ENCODE measurements at places on chromosomes 4 and X.

DNA sequence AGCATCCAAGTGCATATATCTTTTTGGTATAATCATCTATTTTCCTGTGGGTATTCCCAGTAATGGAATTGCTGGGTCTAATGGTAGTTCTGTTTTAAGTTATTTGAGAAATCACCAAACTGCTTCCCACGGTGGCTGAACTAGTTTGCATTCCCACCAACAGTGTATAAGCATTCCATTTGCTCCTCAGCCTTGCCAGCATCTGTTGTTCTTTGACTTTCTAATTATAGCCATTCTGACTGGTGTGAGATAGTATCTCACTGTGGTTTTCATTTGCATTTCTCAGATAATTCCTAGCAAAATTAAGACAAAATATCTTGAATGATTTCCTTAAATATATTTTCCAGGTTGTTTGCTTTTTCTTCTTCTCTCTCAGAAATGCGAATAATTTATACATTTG lies 341.1 kb downstream of the GBA3 start:
- no peak for DNase-seq

DNA sequence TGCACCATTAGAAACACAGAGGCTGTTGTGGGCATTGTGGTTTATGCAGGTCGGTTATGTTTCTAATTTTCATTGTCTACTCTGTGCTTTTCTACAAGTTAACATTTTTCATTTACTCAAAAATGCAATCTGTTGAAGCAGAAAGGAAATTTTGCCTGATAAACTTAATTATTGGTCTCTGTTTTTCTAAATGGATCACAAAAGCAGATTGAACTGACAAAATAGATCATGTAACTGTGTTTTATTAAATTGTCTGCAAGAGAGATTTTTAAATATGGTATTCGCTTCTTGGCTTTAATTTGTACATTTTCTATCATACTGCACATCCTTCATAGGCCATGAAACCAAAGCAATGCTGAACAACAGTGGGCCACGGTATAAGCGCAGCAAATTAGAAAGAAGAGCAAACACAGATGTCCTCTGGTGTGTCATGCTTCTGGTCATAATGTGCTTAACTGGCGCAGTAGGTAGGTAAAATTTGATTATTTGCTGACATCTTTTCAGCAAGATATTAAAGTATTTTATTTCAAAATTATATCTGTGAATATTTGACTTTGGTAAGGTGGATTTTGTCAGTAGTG lies 50.6 kb downstream of the ATP10D start:
- DNase-seq: no peak

- DNase-seq: no peak
These were observed 69.6 kb downstream of the ADRA2C start for GRCh38 chr4:3835527-3836405.

DNA sequence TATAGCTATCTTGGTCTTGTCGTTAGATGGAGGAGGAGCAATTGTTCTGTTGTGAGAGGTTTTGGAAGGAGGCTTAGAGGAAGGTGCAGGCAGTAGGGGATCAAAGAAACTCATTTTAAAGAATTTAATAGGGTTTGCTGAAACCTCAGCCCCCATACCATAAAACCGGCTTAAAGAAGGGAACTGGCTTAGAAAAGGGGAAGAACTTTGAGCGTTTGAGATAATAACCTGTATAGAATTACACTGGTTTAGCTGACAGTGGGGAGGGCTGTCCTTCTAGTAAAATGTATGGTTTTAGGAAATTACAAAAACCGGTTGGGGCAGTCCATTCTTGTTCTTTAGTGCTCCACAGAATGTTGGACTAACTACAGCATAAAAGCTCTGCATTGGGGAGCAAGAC lies 128.1 kb downstream of the KDM6A start:
- DNase-seq: no peak

- DNase-seq: no peak
These were observed 17.5 kb downstream of the CFAP99 start for GRCh38 chr4:2436301-2436700.

- DNase-seq: no peak
These were observed 932 bp upstream of the LEF1 start for GRCh38 chr4:108169664-108170063.

GRCh38 chrX:10707773-10708172 lies 87.4 kb upstream of the MID1 start:
- no peak for DNase-seq

DNA sequence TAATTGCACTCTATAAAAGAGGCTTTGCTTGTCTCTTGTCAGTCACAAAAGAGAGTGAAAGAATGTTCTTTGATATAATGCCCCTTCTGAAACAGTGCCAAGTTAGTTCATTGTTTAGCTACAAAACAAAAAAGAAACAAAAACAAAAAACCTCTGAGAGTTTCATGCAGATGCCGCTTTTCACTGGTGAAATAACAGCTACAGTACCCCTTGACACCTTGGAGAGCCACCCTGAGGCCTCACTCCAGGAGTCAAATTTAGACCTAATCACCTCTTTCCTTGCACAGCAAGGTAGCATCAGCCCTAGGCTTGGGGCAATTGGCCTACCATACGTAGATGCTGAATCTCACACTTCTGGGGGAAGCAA lies 185.2 kb downstream of the UNC5C start:
- no peak for DNase-seq

Data from inflammatory macrophage treated with lipopolysaccharide for 4 hours (primary cell).